ENCODE measurements at places on chromosomes 7 and 10.

DNA sequence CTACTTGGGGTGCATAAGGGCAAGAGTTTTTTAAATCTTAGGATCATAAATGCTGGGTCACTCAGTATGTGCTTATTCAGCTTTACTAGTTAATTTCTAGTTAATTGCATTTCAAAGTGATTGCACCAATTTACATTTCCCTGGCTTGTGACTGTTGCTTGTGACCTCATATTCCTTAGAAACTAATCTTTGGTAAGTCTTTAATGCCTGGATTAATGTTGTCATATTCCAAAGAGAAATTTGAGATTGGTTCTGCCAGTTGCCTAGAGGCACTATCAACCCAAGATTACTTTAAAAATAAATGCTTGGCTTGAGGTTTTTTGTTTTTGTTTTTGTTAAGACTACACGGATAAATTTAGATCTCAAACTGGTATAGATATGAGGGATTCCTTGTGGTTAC lies 103.1 kb downstream of the ANK3 start:
- DNase-seq = no peak

- DNase-seq = no peak
These were observed 315.8 kb upstream of the KAT6B start for GRCh38 chr10:74510594-74510993.

DNA sequence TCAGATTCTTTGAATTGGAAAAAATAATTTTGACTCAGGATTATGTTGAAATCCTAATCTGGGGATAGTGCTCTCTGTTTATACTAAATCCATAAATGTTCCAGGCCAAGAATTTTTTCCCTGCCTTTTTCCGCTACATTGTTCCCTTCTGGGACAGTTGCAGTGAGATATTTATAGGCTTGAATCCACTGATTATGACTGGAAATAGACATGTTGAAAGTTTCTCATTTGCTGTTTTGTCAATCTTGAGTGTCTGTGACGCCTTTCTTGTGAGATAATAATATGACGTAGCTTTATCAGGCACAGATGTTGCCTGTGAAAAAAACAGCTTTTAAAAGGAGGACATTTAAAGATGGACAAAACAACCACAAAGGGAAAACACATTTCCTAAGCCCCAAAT lies 155.9 kb downstream of the ARID5B start:
- DNase-seq = no peak

GRCh38 chr7:94414481-94414880 lies 19.8 kb downstream of the COL1A2 start:
- no peak for DNase-seq

- no peak for DNase-seq
These were observed 438.4 kb downstream of the AUTS2 start for GRCh38 chr7:70036695-70037094.

DNA sequence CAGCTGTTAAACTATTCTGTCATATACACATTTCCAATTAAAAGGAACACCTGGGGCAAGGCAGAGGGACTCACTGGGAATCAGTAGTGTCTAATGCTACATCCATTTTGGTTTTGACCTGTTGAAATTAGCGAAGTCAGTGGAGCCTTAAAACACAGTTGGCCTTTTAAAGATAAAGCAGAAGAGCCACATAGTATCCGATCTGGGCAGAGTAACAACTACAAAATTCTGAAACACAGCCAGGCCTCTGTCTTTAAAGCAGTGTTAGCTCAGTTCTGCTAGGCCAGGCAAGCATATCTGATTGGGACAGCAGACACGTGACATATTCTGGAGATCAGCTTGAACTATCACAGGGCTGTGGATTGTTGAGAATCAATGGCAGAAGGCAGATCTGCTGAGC lies 117.5 kb upstream of the WNT16 start:
- DNase-seq = no peak

- no peak for DNase-seq
These were observed 42.7 kb downstream of the CACUL1 start for GRCh38 chr10:118712080-118712479.

DNA sequence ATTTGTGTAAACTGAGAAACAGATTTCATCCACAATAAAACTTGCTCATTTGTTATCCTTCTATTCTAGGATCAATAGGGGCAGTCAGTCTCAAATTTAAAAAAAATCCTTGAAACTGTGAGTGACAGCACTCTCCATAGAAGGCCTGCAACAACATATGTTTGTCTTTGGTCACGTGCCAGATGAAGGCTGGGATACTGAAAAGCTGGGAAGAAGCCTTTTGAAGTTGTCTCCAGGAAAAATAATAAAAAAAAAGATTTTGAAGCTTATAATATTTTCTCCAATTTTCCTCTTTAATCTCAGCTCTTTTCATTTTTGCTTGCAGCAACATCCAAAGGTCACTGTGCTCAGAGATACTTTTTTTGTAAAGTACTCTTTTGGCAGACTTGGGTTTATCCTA lies 128.6 kb upstream of the SLC26A5 start:
- no peak for DNase-seq

DNA sequence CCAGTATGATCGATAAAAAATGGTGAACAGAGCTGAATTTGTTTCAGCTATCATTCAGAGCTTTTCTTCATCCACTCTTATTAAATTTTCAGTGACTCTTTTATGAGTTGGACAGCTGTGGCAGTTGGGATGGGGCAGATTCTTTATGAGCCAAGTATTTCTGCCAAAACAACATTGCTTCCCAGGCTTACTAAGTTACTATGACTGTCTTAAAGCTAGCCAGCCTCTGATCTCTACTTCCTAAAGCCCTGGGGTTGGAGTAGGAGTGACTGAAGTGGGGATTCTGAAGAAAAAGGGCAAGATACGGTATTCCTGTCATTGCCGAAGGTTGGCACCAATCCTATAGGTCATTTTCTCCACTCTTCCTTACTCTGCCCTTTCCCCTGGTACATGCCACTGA lies 12.7 kb downstream of the RPP30 start:
- DNase-seq = no peak

DNA sequence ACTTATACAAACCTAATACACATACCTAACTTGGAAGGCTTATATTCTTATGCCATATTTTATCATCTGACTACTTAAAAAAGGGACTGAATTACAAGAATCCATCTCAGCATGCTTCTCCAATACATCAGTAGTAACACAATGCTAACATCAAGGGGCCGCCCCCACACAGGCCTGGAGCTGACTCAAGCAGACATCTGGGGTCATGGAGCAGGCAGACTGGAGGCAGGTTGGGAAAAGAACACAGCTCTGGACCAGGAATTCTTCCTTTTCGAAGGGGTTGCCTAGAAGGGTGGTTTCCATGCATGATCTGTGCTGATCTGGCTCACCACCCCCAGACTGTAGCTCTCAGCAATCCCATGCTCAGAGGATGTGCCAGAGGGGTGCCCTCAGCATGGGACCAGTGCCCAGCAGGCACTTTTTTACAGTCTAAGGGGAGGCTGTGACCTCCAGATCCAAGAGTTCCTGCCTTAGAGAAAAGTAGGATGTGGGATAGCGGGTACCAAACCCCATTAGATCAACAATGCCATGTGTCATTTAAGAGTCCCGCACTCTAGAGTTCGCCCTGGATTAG lies 26.1 kb upstream of the DUSP5 start:
- DNase-seq = no peak

DNA sequence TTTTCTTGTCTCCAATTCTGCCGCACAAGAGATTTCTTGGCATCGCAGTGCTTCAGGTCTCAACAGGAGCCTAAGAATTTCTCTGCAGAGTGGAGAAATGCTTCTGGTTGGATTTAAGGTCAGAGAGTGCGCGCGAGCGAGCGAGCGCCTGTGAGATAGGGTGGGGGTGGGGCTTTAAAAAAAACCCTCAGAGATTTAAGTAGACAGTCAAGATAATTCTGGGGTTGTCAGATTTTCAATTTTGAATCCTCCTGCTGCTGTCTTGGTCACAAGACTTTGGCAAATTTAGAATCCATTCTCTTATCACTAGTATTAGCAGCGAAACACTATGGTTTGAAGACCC lies 49.7 kb downstream of the CPEB3 start:
- DNase-seq = no peak

GRCh38 chr10:688312-689120 lies 952 bp downstream of the DIP2C start:
- no peak for DNase-seq

- DNase-seq = no peak
These were observed 96.4 kb downstream of the SLIT1 start for GRCh38 chr10:97089209-97089870.

- no peak for DNase-seq
These were observed 143.3 kb upstream of the TNS3 start for GRCh38 chr7:47725031-47725780.
